ENCODE measurements at places on chromosomes 7 and 10.

- no peak for DNase-seq
Measured at GRCh38 chr7:90688810-90689209, 92.7 kb downstream of the CDK14 start.

DNA sequence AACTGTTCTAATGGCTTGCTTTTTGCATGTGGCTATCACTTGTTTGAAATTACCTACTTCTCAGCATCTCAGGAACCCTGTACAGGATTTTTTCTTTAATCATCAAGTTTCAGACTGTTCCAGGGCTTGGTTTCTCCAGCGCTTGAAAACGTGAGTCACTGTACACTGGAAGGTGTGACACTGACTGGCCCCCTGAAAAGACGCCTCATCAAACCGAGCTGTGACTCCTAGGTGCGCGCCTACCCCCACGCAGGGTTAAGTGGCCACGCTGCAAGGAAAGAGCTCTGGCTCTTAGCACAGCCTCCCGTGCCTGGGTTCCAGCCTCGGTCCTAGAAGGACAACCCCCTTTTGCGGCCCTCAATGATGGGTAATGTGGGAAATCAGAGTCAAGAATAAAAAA lies 81.0 kb downstream of the EBF3 start:
- no peak for DNase-seq

DNA sequence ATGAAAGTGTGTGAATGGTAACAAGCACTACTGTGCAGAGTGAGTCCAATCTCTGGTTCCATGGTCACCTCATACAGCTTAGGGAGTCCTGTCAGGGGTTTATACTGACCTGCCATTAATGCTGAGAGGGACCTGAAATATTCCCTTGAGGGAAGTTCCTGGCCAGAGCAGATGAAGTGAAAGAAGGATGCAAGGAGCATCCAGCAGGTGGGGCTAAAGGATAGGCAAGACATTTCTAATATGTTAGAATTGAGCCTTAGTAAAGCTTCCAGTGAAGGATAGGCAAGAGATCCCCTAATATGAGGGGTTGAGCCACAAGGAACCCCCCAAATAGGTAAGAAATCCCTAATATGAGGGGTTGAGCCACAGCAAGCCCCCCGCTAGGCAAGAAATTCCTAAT lies 25.5 kb upstream of the FAM221A start:
- no peak for DNase-seq

DNA sequence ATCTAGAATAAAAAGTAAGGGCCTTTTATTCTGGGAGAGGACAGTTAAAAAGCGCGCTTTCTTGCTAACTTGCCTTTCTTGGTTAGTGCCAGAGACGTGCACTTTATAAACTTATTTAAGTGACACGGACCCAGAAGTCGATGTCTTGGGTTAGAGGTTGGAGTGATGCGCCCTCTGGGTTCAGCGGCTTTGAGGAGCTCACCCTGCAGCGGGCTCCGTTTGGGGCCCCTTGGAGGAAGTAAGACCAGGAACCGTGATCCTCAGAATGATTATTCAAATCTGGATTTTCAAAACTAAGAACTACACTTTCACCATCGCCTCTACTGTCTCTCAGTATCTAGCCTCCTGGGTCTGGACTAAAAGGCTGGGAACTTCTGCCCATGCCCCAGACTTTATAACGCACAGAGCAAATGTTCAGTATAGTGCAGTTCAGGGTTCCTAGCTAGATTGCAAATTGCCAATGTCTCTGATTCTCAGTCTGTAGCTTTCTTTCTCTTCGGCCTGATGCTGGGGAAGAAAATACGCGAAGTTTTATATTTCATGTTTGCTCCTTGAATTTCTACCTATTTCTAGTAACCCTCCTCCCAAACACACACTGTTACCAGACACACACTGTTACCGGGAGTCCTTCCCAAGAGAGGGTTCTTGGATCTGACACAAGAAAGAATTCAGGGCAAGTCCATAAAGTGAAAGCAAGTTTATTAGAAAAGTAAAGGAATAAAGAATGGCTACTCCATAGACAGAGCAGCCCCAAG lies 18.6 kb upstream of the SMO start:
- no peak for DNase-seq

- no peak for DNase-seq
Measured at GRCh38 chr10:104209575-104210198, 22.5 kb downstream of the CFAP43 start.

- no peak for DNase-seq
Measured at GRCh38 chr7:111173990-111174389, 83.1 kb downstream of the LRRN3 start.

DNA sequence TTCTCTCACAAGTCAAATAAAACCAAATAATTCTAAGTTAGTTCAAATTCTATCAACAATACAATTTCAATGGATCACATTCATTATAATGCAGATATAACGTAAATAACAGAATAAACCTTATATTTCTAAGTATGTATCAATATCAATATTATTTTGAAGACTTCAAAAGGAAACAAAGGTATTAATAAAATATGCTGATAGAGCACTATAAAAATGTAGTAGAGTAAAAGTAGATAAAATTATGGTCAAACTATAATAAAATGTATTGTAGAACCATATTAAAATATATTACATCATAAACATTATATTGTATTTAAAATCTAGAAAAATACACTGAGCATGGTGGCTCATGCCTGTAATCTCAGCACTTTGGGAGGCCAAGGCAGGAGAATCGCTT lies 23.5 kb upstream of the NRCAM start:
- DNase-seq: no peak

DNA sequence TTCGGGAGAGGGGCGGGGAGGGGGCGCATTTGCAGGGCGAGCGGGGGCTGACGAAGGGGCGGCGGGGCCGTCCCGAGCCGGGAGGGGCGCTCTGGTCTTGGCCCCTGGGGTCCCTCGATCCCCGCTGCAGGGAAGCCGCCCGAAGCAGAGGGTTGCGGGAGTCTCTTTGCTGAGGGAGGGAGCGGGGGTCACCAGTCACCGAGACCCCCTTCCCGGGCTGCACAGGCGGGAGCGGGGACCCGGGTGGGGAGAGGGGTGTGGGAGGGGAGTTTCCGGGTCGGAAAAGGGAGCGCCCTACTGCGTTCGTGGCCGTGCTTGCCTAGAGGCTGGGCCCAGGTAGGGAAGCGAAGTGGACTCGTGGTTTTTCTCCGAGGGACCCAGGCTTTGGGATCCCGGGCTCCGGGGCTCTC lies 422 bp downstream of the AP1S1 start:
- no peak for DNase-seq

DNA sequence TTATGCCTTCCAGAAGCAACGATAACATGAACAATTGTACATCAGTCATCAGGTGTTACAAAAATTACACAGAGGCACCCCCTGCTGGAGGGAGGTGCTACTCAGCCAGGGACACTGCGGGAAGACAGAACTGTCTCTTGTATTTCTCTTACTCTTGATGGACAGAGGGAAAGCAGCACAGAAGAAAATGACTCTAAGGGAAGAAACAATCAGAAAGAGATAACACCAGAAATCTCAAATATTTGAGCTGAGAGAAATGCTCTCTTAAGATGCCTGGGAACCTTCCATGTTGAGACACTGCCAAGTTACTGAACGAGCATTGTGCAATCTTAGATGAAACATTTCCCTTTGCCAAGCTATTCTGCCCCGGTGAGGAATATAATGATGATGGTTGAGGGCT lies 227.6 kb upstream of the NPSR1 start:
- DNase-seq: no peak

DNA sequence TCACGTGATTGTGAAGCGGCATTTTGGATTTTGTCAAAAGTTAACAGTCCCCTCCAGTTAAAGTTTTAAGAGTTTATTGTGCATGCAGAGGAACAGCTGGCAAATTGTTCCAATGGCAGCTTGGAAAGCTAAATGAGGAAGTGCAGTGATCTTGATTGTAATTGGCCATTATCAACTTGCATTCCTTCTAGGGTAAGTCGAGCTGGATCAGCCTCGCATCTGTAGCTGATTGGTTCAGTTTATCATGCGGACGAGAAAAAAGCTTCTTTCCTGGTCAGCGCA lies 566 bp downstream of the ZNF789 start:
- DNase-seq: no peak

DNA sequence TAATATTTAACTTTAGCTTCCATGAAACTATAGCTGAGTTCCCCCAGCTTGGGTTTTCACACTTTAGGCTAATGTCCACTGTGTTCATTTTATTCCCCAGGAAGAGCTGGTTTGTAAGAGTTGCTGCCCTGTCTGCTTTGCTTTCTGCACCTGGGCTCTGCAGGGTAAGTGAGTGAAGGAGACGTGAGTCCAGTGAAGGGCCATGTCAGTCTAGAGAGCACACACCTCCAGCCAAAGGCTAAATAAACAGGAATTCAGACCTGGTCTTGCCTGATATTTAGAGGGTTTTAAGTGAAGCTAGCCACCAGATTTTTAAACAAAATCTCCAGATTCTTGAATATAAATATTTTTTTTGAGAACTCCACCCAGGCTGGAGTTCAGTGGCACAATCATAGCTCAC lies 24.5 kb upstream of the FZD1 start:
- no peak for DNase-seq

GRCh38 chr10:50517626-50518025 lies 106.1 kb downstream of the SGMS1 start:
- no peak for DNase-seq

DNA sequence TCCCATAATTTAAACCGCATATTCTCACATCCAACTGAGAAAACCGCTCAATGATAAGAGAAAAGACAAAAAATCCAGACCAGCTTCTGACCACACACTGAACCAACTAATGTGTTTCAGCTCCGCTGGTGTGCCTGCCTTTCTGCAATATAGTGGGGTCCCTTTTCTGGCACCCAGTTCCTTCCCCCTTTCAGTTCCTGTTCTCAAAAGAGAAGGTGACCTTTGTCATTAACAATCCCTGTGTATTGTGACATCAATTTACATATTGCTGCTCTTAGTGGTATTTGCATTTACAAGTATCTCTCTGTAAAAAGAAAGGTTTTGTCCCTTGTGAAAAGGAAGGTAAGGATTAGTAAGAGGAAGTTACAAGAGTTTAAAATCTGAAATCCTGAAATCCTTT lies 1.4 kb downstream of the PPP1R17 start:
- no peak for DNase-seq

DNA sequence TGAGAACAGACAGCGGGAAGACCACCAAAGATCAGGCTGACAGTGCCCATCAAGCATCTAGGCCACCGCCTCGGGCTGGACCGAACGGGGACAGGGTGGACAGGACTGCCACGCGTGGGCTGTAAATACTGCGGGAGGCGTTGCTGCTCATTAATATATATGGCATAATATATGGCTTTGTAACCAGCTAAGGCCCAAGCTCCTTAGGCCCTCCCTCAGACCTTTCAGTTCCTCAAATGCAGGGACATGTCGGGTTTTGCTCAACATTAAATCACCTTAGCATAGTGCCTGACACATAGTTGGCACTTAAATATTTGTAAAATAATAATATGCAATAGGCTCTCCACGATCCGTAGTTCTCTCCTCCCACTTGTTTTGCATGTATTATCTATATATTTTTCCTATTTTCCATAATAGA lies 402 bp upstream of the TMEM168 start:
- no peak for DNase-seq

DNA sequence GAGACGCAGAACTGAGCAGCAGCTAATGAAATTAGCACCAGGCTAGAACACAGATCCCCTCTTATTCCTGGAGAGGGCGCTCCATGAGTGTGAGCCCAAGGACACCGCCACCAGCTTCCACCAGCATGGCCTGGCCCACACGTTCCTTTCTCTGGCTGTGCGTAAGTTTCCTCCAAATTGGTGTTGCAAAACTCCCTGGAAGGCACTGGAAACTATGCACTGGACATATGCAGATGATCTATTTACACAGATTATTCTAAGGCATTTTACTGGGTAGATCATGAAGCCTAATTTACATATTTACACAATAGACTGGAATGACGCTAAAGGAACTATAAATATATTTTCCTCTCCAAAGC lies 455.6 kb upstream of the FOXK1 start:
- no peak for DNase-seq

DNA sequence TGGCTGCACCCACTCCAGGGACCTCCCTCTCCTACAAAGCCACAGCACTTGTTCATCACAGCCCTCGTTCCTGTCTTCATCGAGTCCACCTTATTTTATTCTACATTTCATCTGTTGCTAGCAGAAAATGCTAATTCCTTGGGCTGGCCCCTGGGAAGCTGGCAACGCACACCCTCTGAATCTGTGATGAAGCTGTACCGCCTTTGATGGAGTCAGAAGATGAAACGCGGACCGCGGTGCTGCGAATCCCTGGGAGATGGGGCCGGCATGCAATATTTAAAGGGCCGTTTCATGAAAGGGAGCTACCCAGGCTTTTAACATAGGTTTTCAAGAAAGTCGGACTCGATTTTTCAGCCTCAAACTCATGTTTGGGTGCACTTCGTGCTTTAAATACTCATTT lies 88.5 kb downstream of the NPTX2 start:
- no peak for DNase-seq

DNA sequence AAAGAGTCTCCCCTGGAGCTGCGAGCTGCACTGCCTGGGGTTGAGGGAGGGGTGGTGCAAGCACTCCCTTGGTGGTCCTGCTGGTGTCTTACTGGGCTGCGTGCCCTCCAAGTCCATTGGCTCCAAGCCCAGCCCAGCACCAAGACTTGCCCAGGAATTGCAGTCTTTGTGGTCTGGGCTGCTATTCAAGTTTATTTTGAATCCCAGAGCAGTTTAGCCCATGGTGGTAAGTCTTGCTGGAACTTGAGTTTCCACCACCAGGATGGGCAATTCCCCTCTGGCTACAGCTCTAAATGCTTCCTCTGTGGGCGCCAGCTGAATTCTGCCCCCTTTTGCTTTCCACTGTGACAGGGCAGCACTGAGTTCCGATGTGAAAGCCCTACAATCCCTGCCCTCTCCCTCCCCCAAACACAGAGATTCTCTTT lies 25.1 kb downstream of the GALNT11 start:
- DNase-seq: no peak

- DNase-seq: no peak
Measured at GRCh38 chr7:71470326-71470725, 338.4 kb downstream of the GALNT17 start.

DNA sequence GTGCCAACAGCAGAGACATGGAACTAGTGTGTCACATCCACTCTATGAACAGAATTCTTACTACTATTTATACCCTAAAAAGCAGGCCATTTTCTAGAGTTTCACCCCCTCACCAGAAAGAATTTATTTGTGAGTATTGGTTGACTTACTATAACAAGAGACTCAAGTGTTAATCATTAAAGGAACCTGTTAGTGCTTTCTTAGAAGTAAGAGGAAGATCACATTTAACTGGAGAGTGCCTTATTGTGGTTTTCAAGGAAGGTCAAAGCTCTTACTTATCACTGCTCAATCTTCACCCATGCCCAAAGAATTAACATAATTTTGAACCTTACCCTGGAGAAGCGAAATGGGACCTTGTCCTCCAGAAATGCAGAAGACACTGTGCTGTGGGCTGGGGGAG lies 169.3 kb upstream of the PRSS1 start:
- DNase-seq: no peak

Measured in activated T-helper 1 cell treated with Interleukin-2 at 50 U/mL for 16 hours (primary cell).